ENCODE measurements at places on chromosomes 1 and 21. TPM values are rescaled to one million over a fixed set of nuclear protein-coding genes. Genes with fewer than 3 reads are reported as not detected.
A peak's percentile ranks its signal among the peaks of the same experiment; 100 is the strongest.

Gene FCN3
- not detected for total RNA-seq

Gene CHIA
- total RNA-seq = not detected

Gene FAM72A
- 13.2 TPM for total RNA-seq

Gene RPTN
- total RNA-seq = not detected

Gene FNDC5
- total RNA-seq = not detected

- H3K27me3 ChIP-seq = no peaks in the 10 kb centered on the region
- H3K27ac ChIP-seq = no peak overlapping the region
- no peaks in the 10 kb centered on the region for H3K36me3 ChIP-seq
- no peak for DNase-seq
These were observed 434 bp downstream of the EVA1B start for GRCh38 chr1:36322786-36323635.

- H3K4me3 ChIP-seq = no peak overlapping the region
- no peaks in the 10 kb centered on the region for H3K4me1 ChIP-seq
- no peak overlapping the region for H3K27ac ChIP-seq
- no peaks in the 10 kb centered on the region for H3K27me3 ChIP-seq
These were observed 57.9 kb upstream of the IRF2BP2 start for GRCh38 chr1:234667600-234668576.

- no peak for DNase-seq
- H3K4me1 ChIP-seq = peaks cover 25% of the 10 kb centered on the region
- no peak overlapping the region for H3K4me3 ChIP-seq
- H3K36me3 ChIP-seq = no peaks in the 10 kb centered on the region
These were observed 7.6 kb downstream of the SIPA1L2 start for GRCh38 chr1:232622378-232622777.

DNA sequence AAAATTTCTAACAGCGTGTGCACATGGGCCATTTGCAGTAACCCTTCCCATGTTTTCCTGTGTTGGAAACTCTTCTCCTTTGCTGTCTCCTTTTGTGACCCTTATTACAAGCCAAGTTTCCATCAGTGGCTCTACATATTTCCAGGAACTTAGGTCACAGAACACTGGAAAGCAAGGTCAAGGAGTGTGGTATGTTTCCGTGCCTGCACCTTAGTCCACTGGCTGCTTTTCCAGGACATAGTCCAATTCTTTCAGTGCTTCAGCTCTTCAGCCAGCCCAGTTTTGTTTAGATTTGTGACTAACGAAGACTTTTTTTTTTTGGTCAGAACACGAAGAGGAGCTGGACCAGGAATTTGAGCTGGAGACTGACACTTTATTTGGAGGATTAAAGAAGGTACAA lies 33.8 kb downstream of the HHAT start:
- DNase-seq = no peak
- H3K36me3 ChIP-seq = no peaks in the 10 kb centered on the region
- H3K27ac ChIP-seq = no peak overlapping the region

DNA sequence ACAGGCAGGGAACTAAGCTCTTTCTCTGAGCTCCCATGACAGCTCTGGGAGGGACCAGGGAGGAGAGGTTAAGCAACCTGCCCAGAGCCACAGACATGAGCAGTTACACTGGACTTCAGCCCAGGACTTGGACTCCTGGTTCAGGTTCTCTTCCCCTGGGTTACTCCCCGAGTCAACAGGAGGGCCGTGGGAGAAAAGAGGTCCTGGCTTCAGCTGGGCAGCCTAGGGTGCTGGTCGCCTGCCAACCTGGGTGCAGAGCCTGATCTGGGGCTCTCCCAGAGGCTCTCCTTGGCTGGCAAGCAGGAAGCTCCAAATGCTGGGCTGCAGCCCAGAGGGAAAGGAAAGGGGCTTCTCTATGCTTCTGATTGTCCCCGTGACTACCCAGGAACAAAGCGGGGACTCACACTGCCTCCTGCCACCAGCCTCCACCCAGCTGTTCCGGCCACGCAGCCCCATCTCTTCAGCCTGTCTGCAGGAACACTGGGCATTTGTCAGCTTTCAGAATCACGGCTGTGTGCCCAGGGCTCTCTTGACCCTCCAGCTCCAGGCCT lies 141.8 kb downstream of the HIVEP3 start:
- no peaks in the 10 kb centered on the region for H3K36me3 ChIP-seq
- no peak for DNase-seq
- no peak overlapping the region for H3K4me3 ChIP-seq
- H3K27ac ChIP-seq = no peak overlapping the region
- H3K27me3 ChIP-seq = no peaks in the 10 kb centered on the region
- H3K4me1 ChIP-seq = peaks cover 10% of the 10 kb centered on the region

GRCh38 chr1:212012034-212012740 lies 23.2 kb downstream of the INTS7 start:
- no peaks in the 10 kb centered on the region for H3K27me3 ChIP-seq
- DNase-seq = peak; percentile 49
- no peak overlapping the region for H3K4me3 ChIP-seq
- H3K36me3 ChIP-seq = 0 out of 2 replicates have a peak, but pooled peaks cover 8% of the 10 kb centered on the region
- peaks cover 9% of the 10 kb centered on the region for H3K4me1 ChIP-seq

GRCh38 chr1:224196813-224197600 lies 14.0 kb downstream of the DEGS1 start:
- DNase-seq = no peak
- H3K4me3 ChIP-seq = no peak overlapping the region
- no peak overlapping the region for H3K27ac ChIP-seq
- peaks cover 8% of the 10 kb centered on the region for H3K4me1 ChIP-seq

GRCh38 chr1:198467342-198467741 lies 73.1 kb downstream of the ATP6V1G3 start:
- H3K27ac ChIP-seq = no peak overlapping the region
- DNase-seq = no peak
- H3K4me1 ChIP-seq = 0 out of 2 replicates have a peak, but pooled peaks cover 2% of the 10 kb centered on the region
- no peak overlapping the region for H3K4me3 ChIP-seq

DNA sequence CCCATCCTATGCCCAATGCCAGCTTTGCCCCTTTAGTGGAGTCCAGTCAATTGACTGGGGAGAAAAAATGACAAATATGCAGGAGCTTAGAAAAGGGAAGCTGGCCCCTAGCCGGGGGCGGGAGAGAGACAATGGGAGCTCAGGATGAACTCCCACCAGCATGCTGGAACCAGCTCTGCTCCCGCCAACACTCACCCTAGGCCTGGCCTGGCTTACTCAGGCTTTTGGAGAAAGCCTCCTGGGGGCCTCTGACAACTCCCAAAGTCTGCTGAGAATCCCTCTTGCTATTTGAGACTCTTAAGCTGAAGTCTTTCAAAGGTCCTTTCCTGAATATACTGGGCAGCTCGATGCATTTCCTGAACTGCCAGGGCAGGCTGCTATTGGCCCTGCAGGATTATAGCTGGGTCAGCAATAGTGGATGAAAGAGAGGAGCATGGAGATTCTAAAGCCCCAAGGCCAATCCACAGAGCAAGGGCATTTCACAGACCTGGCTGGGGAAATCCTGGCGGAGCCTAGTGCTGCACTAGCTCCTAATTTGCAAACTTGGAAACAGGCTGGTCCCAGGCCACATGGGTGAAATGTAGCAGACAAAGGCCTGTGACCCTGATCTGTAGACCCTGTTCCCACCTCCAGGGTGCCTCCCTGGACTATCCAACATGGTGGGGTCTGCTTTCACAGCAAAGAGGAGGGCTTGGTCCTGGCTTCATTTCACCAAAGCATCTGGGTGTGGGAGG lies 35.7 kb upstream of the CLSTN1 start:
- no peaks in the 10 kb centered on the region for H3K27me3 ChIP-seq
- DNase-seq = no peak
- H3K36me3 ChIP-seq = no peaks in the 10 kb centered on the region

- peak overlapping the region; percentile 87 for H3K27ac ChIP-seq
- no peaks in the 10 kb centered on the region for H3K27me3 ChIP-seq
- peaks cover 16% of the 10 kb centered on the region for H3K4me1 ChIP-seq
- H3K4me3 ChIP-seq = peak overlapping the region; percentile 63
These were observed 20.0 kb upstream of the CLIC4 start for GRCh38 chr1:24725209-24725651.

- H3K4me1 ChIP-seq = no peaks in the 10 kb centered on the region
- no peak overlapping the region for H3K27ac ChIP-seq
- no peak for DNase-seq
- no peaks in the 10 kb centered on the region for H3K36me3 ChIP-seq
- H3K4me3 ChIP-seq = no peak overlapping the region
- peaks cover 26% of the 10 kb centered on the region for H3K27me3 ChIP-seq
These were observed 264 bp downstream of the FCRL3 start for GRCh38 chr1:157700305-157700704.

DNA sequence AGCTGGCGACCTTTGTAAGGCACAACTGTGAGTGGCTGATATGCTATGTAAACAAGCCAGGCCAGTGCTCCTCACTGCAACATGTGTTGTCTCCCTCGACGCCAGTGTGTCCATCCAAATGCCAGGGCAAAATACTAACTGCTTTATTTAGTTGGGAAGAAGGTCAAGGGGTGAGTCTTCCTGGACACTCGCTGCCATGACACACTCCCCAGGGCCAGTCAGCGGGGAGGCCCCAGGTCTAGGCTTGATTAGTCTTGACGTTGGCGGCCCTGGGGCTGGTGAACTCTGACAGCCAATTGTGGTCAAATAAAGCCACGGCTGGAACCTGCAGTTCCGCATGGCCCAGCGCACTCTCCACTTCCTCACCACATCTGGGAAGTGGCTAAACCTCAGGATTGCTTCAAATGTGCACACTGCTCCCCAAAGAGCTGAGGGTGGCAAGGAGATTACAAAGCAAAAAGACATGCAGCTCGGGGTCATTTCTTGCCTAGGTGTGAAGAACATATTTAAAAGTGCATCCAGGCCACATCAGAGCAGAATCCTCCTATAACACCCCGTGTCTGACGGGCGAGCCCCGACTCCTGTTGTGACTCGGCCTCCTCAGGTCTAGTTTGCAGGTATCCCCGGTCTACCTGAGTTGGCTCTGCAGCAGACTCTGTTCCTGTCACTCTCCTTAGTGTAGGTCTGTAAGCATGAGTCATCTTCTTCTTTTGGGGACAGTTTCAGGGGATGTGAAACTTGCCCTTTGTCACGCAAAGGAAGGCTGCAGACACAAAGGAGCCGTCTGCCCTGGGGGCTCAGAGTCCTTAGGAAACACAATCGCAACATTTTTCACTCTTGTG lies 183.5 kb downstream of the RUNX1 start:
- no peaks in the 10 kb centered on the region for H3K27me3 ChIP-seq
- peaks cover 37% of the 10 kb centered on the region for H3K36me3 ChIP-seq
- peaks cover 69% of the 10 kb centered on the region for H3K4me1 ChIP-seq

DNA sequence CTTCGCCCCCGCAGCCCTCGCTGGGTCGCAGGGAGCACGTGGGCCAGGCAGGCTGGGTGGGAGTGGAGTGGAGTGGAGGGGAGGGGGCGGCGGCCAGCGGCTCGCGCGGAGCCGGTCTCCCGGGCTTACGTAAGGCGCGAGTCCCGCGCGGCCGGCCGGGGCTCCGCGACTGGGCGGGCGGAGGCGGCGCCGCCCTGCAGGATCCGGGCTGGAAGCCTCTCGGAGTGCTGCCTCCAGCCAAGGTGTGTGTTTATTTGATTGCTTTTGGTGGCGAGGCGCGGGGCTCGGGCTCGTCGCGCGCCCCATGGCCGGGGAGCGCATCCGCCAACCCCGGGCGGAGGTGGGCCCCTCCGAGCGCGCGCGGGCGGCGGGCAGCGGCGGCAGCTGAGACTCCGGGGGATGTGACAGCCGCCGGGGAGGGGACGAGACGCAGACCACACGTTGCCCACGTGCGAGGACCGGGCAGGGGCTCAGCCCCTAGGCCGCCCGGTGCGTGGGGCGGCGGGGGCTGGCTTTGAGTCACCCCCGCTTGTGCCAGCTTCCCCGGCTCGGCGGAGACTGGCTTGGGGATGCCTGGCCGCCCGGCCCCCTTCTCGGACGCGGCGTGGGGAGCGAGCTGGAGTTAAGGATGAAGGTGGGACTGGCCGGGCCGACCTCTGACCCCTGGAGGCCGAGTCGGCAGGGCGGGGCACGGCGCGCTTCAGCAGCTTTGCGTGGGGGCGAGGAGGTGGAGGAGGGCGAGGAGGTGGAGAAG lies 402 bp upstream of the AK4 start:
- no peak overlapping the region for H3K27ac ChIP-seq
- H3K4me1 ChIP-seq = peaks cover 9% of the 10 kb centered on the region
- H3K36me3 ChIP-seq = no peaks in the 10 kb centered on the region
- H3K27me3 ChIP-seq = no peaks in the 10 kb centered on the region
- peak; percentile 55 for DNase-seq
- H3K4me3 ChIP-seq = peak overlapping the region; percentile 97

DNA sequence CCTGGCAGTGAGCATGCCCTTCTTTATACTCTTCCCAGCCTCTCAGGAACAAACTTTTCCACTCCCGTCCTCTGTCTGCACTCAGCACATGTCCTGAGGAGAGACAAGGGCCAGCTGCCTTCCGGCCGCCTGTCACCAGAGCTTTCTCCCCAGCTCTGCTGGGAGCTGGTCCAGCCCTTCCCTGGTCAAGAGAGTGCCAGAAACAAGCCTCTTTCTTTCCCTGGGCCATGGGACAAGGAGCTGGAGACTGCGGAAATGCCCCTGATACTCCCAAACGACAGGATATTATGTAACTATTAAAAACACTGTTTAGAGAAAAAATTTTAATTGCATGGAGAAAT lies 10.4 kb downstream of the LAMB3 start:
- no peak overlapping the region for H3K27ac ChIP-seq
- peaks cover 45% of the 10 kb centered on the region for H3K36me3 ChIP-seq
- no peak overlapping the region for H3K4me3 ChIP-seq
- peaks cover 3% of the 10 kb centered on the region for H3K4me1 ChIP-seq
- no peaks in the 10 kb centered on the region for H3K27me3 ChIP-seq
